Retinal pigment epithelial cell (primary cell): ENCODE measurements at places on chromosomes 16 and 17.

- DNase-seq, result peak; percentile 87
Measured at GRCh38 chr17:71114911-71115668, 945.8 kb downstream of the KCNJ2 start.

DNA sequence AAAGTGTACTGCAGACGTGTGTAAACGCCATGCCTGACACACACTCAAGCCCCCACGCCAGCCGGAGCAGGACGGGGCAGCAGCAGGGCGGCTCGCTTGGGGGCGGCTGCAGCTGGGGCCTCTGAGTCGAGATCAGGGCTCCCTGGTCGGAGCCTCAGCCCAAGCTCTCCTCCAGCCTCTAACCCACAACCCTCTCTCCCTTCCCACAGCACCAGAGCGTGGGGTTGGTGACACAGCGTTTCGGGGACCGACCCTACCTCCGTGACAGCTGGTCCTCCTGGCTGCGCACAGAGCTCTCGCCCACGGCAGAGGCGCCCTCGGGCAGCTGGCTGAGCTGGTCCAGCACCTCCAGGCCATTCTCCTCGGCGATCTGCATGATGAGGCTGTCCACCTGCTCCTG lies 11.2 kb downstream of the CHMP1A start:
- DNase-seq, result no peak

DNA sequence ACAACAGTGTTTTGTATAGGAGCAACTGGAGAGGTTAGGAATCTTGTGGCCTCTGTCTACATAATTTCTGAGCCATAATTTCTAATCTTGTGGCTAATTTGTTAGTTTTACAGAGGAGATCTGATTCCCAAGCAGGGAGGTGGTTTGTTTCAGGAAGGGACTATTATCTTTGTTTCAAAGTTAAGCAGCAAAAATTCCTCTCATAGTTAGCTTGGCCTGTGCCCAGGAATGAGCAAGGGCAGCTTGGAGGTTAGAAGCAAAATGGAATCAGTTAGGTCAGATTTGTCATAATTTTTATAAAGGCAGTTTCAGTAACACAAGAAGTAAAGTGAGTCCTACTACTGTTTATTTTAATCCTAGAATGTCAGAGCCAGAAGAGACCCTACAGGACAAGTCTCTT lies 2.0 kb upstream of the RDM1 start:
- no peak for DNase-seq

DNA sequence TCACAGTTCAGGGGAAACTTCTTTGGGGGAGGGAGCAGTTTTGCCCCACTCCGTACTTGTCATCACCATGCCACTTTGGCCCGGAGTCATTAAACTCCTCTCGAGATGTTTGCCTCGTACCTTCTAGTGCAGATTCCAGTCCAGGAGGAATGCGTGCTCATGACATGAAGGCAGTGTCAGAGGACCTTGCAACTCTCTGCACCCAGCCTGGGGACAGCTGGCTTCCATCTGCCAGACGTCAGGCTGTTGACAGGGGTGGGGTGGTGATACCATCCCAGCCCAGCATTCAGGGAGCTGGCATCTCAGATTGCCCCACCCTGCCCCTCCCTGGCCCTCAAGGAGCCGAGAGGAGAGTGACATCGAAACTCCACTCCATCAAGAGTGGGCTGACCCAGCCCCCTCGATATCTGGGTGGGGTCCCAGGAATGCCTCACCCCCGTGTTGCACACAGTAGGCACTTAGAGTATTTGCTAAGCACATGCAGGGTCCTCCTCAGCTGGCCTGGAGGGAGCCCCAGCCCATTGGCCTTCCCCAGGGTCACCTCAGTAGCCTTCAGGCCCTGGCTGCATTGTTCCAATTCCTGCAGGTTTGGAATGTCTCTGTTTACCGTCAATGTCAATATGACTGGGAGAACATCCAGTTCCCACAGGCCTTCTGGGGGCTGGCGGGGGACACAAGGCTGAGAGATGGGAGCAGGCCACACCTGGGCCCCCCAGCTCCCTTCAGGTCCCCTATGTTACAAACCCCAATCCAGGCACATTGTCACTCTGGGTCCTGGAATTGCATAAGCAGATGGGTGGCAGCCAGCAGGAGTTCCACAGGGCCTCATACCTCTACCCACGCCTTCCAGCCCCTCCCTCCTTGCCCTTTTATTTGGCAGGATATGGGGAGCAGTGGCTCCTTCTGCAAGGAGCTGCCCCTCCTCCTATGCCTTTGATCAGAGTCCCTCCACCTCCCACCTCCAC lies 21.3 kb upstream of the EMP2 start:
- no peak for DNase-seq

DNA sequence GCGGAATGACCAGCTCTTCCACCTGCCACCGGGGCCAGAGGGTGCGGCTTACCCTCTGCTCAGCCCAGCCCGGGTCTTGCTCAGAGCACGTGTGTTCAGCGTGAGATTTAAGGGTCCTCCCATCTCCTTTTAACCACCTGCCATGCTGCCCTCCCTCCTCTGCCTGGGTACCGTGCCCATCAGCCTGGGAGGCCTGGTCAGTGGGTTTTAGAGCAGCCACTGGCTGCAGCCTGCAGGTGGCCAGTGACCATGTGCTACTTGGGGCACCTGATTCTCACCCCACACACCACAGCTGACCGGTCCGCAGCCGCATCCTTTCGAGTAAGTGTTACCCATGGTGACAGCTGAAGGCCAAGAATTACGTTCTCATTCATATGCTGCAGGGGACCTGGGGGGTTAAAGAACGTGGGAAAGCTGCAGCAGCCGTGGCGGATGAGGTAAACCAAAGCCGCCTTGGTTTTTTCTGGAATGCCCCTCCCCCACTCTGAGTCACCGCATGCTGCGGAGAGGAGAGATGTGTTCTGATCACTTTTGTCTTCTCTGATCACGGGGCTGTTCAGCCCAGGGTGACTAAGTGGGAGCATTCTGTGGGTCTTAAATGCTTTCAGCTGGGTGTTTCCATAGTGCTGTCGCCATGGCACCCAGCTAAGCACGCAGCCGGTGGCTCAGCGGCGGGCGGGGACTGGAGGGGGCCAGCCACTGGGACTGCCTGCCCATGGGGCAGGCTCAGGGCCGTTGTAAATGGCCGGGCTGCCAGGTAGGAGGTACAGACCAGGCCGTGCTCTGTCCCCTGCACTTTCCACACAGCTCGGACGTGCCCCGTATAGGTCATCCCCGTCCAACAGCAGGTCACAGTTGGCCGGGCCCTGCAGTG lies 59.8 kb downstream of the BAIAP2 start:
- peak; percentile 100 for DNase-seq

DNA sequence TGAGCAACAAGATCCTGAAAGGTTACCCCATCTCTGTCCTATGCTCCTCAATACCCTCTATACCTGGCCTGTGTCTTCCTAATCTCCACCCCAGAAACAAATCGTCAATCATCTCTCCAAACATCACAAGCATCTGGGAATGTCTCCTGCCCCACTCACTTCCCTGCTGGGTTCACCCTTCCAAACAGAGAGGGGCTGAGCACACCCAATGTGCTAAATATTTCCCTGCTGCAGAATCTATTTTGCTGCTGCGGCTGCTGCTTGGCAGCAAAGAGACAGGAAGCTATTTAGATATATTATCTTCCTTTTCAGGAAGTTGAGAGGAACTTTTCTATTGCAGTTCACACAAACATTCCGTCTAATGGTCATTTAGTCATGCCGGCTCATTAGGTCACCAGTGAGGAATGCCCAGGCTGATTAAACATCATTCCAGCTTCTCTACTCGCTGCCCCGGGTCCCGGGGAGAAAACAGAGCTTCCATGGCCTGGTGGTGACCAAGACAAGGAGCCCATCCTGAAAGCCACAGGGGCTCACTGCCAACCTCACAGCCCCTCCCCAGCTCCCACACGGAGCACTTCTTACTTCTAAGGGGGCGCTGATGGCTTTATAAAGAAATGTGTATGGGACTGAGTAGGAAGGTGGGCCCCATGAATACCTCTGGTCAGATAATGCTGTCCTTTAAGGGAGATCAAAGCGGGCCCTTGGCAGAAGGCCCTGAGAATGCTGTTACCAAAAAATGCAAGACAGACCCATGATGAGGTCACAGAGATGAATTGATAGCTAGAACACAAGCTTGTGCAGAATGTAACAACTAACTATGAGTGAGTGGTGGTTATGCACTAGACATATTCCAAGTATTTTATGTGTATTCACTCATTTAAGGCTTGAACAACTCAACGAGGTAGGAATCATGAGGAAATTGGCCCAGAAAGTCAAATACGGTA lies 218.3 kb downstream of the SOX9 start:
- peak; percentile 76 for DNase-seq

GRCh38 chr16:8676737-8677375 lies 2.4 kb downstream of the ABAT start:
- no peak for DNase-seq

DNA sequence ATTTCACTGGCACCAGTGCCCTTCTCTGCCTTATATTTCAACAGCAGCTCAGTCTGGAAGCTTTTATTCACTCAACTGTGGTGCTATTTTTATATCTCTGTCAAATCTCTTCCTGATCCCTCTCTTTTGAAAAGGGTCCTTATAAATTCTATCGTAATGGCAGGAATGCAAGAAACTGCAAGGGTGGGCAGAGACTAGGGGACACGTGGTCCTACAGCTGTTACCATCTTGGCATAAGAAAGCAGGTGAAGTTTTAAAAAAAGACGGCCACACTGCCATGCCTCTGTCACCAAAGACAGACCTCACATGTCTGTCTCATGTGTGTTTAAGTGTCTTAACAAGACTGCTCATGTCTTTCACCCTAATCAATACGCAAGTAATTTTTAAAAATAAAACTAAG lies 368.4 kb upstream of the CDH11 start:
- no peak for DNase-seq

- no peak for DNase-seq
Measured at GRCh38 chr16:88534638-88535190, 35.5 kb upstream of the ZC3H18 start.

GRCh38 chr17:38577244-38577643 lies 28.5 kb downstream of the SRCIN1 start:
- DNase-seq, result no peak

DNA sequence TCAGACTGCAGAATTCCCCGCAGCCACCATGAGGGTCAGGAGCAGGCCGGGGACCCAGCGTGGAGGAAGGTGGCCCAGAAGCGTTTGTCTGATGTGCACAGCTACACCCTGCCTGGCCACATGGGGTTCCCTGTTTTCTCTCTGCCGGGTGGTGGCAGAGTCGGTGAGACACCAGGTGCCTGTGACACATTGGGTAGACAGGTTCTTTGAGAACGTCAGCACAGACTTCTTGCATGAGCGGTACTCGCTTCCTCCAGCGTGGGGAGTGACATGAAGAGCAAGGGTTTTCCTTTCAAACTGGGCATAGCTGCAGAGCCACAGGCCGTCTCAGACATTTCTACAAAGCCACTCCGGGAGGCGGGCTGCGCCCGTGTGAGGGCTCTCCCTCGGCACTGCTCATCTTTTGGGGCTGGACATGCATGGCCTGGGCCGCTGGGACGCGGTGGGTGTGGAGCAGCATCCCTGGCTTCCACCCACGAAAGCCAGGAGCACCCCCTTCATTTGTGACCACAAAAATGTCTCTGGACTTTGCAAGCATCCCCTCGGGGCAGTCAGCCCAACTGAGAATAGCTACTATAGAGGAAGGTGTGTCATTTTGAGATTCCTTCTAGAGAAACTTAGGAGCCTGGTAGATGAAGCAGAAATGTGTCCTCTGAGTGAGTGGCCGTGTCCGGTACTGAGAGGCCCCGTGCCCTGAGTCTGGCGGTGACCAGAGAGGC lies 26.0 kb downstream of the NME3 start:
- DNase-seq, result no peak

GRCh38 chr17:557371-557770 lies 157.3 kb downstream of the VPS53 start:
- no peak for DNase-seq

DNA sequence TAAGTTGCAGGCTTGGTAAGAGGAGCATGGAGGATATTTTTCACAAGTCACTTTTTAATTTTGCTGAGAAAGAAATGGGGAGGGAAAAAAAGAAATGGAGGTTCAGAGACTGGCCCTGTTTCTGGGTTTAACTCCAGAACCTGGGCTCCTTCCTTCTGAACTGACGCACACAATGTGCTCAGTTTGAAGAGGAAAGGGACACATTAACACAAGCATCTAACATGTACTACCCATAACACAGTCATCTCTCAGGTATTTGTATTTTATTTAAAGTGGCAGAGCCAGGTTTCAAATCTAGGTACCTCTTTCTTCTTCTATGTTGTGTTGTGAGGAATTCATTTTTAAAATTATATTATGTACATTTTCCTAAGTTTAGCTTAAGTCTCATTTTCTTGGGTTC lies 5.3 kb upstream of the TMEM100 start:
- DNase-seq, result no peak

- no peak for DNase-seq
Measured at GRCh38 chr17:78966123-78966813, 13.5 kb downstream of the LGALS3BP start.

- DNase-seq, result no peak
Measured at GRCh38 chr17:10088444-10088843, 110.0 kb downstream of the GAS7 start.

DNA sequence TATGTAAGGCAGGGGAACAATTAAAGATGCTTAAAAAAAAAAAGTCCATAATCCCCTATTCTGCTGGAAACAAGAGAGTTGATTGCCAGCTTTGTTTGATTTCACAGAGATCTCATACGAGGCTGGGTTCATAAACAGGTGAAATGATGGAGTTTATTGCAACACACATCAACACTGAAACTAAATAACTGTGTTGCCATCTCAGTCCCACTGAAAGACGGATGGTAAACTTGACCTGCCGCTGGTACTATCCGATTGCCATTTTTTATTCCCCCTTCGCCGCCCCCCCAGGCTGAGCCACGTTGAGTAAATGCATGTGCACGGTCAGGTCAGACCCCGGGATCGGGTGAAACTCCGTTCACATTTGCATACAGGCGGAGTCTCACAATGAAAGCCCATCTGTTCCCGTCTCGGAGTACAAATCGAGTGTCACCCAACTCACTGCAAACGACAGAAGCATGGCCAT lies 119.2 kb downstream of the SKAP1 start:
- no peak for DNase-seq
